Activated CD4-positive, alpha-beta memory T cell treated with anti-CD3 and anti-CD28 coated beads for 36 hours (primary cell): ENCODE measurements at places on chromosomes 1 and 21. TPM values are rescaled to one million over a fixed set of nuclear protein-coding genes. Genes with fewer than 3 reads are reported as not detected.

AGL gene
- total RNA-seq, result 19.0 TPM

RIPK4 gene
- 0.10 TPM for total RNA-seq

SLC35F3 gene
- 0.59 TPM for total RNA-seq

L1TD1 gene
- total RNA-seq, result not detected

HCN3 gene
- total RNA-seq, result 2.4 TPM

ADAMTSL4 gene
- total RNA-seq, result 1.1 TPM

FCRL2 gene
- not detected for total RNA-seq

ADORA3 gene
- total RNA-seq, result 0.14 TPM

HES3 gene
- not detected for total RNA-seq

HSD11B1 gene
- total RNA-seq, result 23.9 TPM

RHBDL2 gene
- not detected for total RNA-seq

NES gene
- total RNA-seq, result 0.07 TPM

DTL gene
- 82.2 TPM for total RNA-seq

UBL4B gene
- not detected for total RNA-seq

GJB5 gene
- not detected for total RNA-seq

CFAP107 gene
- not detected for total RNA-seq

SLC30A2 gene
- total RNA-seq, result not detected

S1PR1 gene
- 140 TPM for total RNA-seq

PFDN2 gene
- 152 TPM for total RNA-seq

KRTAP21-2 gene
- not detected for total RNA-seq

FMO2 gene
- total RNA-seq, result not detected

PLK3 gene
- total RNA-seq, result 87.9 TPM

TNFRSF18 gene
- 387 TPM for total RNA-seq

CD1E gene
- not detected for total RNA-seq
